Occipital lobe (tissue), 3 donors: ENCODE measurements at places on chromosomes 1 and 21. TPM values are rescaled to one million over a fixed set of nuclear protein-coding genes. Genes with fewer than 3 reads are reported as not detected.

DNA sequence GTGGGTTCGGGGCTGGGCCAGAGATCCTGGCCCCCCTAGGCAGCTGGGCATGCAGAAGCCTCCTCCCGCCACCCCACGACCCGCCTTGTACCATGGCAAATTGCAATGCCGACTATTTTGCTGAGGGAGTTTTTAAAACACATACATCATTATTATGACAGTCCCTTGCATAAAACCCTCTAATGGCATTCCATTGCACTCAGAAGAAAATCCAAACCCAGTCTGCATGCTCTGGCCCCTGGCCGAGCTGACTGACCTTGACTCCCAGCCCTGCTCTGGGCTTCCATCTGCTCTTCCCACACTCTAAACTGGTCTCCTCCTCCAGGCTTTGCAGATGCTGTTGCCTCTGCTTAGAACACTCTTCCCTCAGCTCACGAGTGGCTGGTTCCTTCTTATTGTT lies 28.0 kb downstream of the PADI2 start:
- DNase-seq = no peak

DNA sequence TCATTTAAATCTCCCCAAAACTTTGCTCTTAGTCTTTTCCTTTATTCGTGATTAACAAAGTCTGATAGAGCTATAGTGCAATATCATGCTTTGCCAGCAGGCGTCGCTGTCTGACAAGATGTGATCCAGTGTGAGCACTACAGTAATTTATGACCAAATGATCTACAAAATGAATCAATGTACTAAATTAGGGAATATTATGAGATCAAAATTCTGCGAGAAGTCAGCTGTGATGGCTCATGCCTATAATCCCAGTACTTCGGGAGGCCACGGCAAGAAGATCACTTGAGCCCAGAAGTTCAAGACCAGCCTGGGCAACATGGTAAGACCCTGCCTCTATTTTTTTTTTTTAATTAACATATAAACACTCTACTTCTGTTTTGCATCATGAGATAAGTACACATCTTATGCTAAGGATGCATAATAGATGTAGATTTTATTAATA lies 3.6 kb upstream of the SPSB1 start:
- no peak for DNase-seq

GRCh38 chr1:183019139-183019740 lies 4.0 kb upstream of the LAMC1 start:
- DNase-seq = no peak

Gene ATP13A2
- total RNA-seq = 59.4 TPM

DNA sequence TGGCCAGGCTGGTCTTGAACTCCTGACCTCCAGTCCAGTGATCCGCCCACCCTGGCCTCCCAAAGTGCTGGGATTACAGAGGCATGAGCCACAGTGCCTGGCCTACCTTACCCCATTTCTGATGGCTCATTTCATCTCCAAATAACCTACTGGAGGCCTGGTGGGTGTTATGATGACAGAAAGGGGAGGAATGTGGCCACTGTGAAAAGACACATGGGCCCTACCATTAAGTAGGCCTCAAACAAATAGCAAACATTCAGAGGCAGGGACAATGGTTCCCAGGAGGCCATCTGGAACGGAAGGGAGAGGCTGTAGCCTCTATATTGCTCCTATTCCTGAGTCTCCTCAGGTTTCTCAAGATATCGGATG lies 932 bp upstream of the FCRLA start:
- DNase-seq = no peak

- no peak for DNase-seq
Measured at GRCh38 chr21:34883491-34884271, 165.4 kb downstream of the RUNX1 start.

Gene LAMB3
- total RNA-seq = 1.7 TPM

Gene MFAP2
- total RNA-seq = 5.6 TPM

Gene A3GALT2
- total RNA-seq = not detected

GRCh38 chr1:207430602-207431001 lies 23.5 kb upstream of the CR2 start:
- DNase-seq = no peak

GRCh38 chr1:183600136-183600535 lies 9.9 kb upstream of the NCF2 start:
- no peak for DNase-seq

GRCh38 chr1:229985613-229986010 lies 81.4 kb upstream of the GALNT2 start:
- no peak for DNase-seq

Gene TIAM1
- total RNA-seq = 54.1 TPM

- no peak for DNase-seq
Measured at GRCh38 chr1:81449786-81450185, 350.9 kb upstream of the ADGRL2 start.

Gene CLDN14
- total RNA-seq = not detected

GRCh38 chr1:206911064-206911663 lies 10.6 kb downstream of the FCMR start:
- no peak for DNase-seq

DNA sequence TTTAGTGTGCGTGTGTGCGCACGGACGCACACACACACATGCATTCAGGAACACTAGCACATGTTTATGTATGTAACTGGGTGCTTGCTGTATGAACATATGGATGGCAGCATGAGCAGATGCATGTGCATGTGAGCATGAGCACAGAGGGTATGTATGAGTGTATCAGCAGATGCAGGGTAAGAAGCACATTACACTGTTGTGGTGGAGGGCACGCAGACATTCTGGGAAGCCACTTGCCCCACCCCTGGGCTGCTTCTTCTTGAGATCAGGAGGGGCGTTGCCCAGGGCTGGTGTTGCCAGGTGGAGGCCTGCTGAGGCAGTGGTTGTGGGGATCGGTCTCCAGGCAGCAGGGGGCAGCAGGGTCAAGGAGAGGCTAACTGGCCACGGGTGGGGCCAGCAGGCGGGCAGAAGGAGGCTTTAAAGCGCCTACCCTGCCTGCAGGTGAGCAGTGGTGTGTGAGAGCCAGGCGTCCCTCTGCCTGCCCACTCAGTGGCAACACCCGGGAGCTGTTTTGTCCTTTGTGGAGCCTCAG lies 3.9 kb upstream of the P3R3URF start:
- DNase-seq = no peak

DNA sequence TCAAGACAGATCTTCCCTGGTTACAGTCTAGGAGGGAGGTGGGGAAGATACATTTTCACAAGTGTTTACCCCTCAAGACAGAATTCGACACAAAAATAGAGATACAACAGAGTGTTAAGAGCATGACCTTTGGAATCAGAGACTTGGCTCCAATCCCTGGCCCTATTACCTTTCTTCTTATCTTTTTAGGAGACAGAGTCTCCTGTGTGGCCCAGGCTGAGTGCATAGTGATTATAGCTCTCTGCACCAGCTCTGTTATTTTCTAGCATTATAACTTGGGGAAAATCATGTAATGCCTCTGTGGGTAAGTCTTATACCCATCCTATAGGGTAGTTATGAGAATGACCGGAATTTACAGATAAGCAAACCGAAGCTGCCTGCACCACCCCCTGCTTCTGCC lies 9.8 kb downstream of the NIPAL3 start:
- no peak for DNase-seq

Gene PTGER3
- total RNA-seq = 1.2 TPM

DNA sequence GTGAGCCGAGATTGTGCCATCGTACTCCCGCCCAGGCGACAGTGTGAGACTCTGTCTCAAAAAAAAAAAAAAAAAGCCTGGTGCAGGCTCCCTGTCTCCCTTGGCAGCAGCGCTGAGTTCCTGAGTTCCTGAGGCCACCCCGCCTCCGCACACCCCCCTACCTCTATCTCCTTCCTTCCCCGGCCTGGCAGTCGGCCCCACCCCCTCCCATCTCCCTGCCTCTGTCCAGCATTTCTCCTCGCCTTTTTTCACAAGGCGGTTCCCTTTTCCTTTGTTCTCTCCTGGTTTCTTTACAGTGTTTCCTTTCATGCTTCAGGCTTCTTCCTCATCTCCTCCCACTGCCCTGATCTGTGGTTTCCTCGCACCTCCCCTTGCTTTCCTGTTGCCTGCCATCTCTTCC lies 2.7 kb downstream of the RORC start:
- DNase-seq = no peak

Gene KLHL12
- total RNA-seq = 37.0 TPM

- DNase-seq = no peak
Measured at GRCh38 chr1:185567440-185567839, 166.8 kb upstream of the HMCN1 start.

Gene KIF26B
- total RNA-seq = 31.7 TPM

DNA sequence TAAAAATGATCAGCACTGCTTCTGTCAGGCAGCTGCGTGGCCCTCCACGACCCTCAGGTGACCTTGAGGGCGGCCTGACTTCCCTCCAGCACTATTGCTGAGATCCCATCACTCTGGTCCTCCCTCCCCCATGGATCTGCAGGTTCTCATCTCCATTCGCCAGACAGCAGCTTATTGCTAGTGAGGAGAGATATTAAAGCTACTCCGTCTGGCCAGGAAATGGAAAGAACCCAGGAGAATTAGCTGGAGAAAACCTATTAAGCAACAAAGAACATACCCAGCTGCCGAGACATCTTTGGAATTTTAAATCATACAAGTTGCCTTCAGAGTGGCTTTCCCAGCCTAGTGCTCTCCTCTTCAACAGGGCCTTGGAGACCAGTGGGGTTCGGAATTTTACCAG lies 25.7 kb upstream of the KCNN3 start:
- DNase-seq = no peak

- DNase-seq = no peak
Measured at GRCh38 chr1:159958719-159959380, 4.8 kb upstream of the SLAMF9 start.

GRCh38 chr1:246245541-246245940 lies 261.5 kb downstream of the SMYD3 start:
- no peak for DNase-seq

DNA sequence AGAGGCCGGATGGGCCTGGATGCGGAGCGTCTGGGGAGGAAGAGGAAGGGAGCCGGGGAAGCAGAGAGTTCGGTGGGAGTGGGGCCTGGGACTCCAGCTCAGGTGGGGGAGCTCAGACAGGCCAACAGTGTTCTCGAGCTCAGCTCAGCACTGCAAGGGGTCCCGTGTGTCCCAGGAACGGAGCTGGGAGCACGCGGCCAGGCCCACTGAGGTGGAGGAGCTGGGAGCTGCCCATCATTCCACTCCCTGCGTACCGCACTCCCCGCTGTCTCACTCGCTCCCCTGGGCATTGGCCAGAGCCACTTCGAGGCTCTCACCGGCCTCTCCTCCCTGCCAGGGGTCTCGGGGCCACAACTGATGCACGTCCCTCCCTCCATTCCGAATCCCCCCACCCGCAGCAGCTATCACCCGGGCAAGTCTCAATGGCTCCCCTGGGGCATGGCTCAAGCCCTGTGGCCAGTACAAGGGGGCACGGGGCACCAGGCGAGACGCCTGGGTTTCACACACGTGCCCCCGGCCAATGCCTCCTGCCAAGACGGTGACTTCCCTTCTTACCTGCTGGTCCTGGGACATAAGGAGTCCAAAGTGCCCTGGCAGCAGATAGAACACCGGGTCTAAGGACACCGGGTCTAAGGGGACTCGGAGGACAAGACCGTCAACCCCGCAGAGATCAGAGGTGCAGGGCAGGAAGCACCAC lies 30.3 kb upstream of the COL6A2 start:
- no peak for DNase-seq

Gene FLG2
- total RNA-seq = not detected

DNA sequence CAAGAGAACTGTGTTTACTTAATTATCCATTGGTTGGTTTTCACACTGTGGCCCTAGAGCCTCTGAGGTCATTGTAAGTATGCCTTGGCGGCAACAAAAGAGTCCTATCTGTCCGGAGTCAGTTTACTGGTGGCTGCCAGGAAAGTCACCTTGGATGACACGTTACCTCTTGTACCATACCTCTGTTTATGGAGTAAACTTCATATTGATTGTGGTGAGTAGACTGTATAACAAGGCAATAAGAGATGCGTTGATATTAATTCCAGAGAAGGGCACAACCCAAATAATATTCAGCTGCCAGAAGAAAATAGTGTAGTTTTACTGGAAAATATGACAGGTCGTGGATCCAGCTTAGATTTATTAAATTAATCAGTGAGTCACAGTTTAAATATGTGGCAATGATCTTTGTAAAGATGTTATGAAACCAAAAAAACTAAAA lies 20.4 kb upstream of the KIF14 start:
- DNase-seq = no peak

Gene SIPA1L2
- 36.7 TPM for total RNA-seq

DNA sequence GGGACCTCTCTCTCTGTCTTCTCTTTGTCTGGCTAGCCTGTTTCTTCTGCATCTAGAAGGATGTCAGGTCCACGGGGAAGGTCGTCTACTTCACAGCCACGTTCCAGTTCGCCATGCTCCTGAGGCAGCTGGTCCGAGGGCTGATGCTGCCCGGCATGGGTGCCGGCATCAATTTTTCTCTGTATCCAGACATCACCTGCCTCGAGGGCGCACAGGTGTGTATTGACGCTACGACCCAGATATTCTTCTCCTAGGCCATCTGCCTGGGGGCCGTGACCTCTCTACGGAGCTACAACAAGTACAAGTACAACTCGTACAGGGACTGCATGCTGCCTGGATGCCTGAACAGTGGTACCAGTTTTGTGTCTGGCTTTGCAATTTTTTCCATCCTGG lies 841.6 kb upstream of the TMPRSS15 start:
- DNase-seq = no peak

DNA sequence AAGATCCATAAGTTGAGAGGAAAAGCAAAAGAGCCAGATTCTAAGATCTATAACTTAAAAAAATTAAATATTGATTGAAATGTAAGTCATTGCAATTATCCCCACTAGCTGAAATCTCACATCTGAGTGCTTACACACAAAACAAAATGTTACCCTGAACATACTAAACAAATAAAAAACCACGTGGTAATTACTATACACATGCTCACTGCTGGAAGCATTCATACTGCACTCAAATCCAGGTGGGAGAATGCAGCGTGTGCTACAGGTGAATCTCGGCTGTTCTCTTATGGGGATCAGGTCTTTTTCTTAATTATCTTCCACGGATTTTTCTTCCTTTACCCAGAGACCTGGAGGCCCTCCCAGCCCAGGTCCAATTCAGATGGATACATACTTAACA lies 74.3 kb downstream of the SDC3 start:
- no peak for DNase-seq

Gene LIPI
- not detected for total RNA-seq

- DNase-seq = no peak
Measured at GRCh38 chr1:226351709-226352108, 42.7 kb upstream of the LIN9 start.

DNA sequence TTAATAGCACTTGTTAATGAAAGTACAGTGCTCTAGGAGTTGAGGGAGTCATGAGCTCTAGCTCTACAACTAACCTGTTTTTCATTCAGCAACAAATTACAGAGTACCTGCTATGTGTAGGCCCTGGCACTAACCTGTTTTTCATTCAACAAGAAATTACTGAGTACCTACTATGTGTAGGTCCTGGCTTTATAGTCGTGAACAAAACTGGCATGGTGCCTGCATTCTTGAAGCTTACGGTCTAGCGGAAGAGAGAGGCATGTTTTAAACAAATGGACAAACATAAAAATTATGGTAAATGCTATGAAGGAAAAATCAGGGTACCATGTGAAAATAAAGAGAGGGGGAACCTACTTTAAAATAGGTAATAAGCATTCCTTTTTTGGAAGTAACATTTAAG lies 2.2 kb upstream of the UBAP2L start:
- no peak for DNase-seq
